Activated T-helper 17 cell treated with anti-CD3 and anti-CD28 coated beads, Interleukin-2, amount 50 U/mL, for 72 hours (primary cell): ENCODE measurements at places on chromosomes 6 and 20. TPM values are rescaled to one million over a fixed set of nuclear protein-coding genes. Genes with fewer than 3 reads are reported as not detected.
A peak's percentile ranks its signal among the peaks of the same experiment; 100 is the strongest.

- no peak for ATAC-seq
Measured at GRCh38 chr6:324116-324728, 31.9 kb downstream of the DUSP22 start.

Gene KHDC1
- 7.7 TPM for total RNA-seq

Gene ZC2HC1B
- not detected for total RNA-seq

- no peak for ATAC-seq
Measured at GRCh38 chr20:24816431-24816830, 132.6 kb upstream of the CST7 start.

DNA sequence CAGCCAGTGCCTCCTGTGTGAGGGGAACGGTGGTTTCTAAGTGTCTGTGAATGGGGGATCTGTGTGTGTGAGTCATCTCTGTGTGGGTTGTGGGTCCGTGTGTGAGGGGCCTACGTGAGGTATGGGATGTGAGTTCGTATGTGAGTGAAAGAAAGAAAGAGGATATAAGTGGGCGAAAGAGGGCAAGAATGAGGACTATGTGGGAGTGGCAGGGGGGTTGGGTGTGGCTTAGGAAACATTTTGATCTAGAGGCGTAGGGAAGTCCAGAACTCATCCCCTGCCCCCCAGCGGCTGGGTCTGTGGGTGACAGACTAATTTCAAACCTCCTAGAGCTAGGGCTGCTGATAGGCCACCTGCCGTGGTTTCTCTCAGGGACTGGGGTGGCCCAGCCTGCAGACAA, 35.5 kb downstream of the DHX35 start:
- peak; percentile 93 for ATAC-seq

Gene PROKR2
- total RNA-seq = not detected

DNA sequence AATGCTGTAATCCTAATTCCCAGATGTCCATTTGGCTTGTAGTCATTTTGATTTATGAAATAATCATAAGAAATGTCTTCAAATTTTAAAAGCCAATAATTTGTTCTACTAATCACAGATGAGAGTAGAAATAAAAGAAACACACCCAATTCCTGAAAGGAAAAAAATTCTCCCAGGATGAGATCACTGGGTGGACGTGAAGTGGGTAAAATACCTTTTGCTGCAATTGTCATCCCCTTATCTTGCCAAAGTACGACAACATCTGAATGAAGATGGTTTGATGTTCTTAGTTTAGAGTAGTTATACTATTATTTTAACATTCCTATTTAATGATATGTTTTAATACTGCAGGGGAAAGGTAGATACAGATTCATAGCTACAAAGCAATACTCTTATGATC, 33.7 kb downstream of the MTHFD1L start:
- no peak for ATAC-seq

Gene PGC
- total RNA-seq = not detected

- peak; percentile 14 for ATAC-seq
Measured at GRCh38 chr6:56852260-56853010, 102.5 kb upstream of the BEND6 start.

Gene SMPDL3A
- 0.29 TPM for total RNA-seq

DNA sequence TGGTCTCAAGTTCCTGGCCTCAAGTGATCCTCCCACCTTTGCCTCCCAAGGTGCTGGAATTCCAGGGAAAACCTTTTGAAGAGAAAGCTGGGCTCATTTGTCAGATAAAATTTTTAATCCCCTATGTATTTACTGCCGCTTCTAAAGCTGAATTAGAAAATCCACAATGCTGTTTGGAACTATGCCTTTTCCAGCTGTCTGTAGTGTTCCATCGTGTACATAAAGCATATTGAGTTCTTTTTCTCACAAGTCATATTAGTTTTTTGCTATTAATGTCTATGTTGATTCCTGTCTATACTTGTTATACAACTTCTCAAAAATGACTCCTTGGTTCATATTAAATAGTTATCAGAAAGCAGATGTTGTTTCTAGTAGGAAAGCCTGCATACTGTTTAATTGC, 47.1 kb downstream of the PEX7 start:
- ATAC-seq = no peak

DNA sequence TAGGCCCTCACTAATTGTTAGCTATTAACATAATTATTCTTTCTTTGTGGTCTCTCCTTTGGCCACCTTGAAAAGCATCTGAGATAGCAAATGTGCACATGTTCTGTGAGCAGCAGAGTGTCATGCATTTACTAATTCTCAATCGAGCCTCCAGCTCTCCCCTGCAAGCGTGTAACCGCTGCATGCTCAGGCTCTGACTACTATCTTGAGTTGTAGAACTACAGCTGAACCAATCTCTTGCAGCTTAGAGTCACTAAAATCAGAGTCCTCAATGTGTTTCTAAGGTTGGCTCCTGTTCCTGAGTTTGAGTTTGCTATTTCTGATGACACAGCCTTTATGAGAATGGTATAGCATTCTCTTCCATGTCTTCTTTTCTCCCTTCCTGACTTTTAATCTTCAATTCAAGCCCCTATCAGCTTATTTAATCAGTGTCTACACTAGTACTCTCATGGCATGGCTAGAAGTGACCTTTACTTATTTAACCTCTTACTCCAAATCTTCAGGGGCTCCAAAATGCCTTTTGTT, 65.5 kb downstream of the PPP1R3G start:
- ATAC-seq = no peak

Gene PROCR
- 1.8 TPM for total RNA-seq

Gene PTGIS
- 2.3 TPM for total RNA-seq

Gene PHACTR1
- 0.05 TPM for total RNA-seq

- ATAC-seq = no peak
Measured at GRCh38 chr6:129207832-129208231, 324.9 kb downstream of the LAMA2 start.

- ATAC-seq = no peak
Measured at GRCh38 chr20:43766385-43766784, 39.6 kb upstream of the GTSF1L start.

GRCh38 chr6:167858842-167859664, 32.3 kb downstream of the AFDN start:
- no peak for ATAC-seq

- ATAC-seq = no peak
Measured at GRCh38 chr6:168920289-168920688, 333.4 kb downstream of the THBS2 start.

GRCh38 chr6:108597572-108598304, 37.0 kb downstream of the FOXO3 start:
- peak; percentile 15 for ATAC-seq

DNA sequence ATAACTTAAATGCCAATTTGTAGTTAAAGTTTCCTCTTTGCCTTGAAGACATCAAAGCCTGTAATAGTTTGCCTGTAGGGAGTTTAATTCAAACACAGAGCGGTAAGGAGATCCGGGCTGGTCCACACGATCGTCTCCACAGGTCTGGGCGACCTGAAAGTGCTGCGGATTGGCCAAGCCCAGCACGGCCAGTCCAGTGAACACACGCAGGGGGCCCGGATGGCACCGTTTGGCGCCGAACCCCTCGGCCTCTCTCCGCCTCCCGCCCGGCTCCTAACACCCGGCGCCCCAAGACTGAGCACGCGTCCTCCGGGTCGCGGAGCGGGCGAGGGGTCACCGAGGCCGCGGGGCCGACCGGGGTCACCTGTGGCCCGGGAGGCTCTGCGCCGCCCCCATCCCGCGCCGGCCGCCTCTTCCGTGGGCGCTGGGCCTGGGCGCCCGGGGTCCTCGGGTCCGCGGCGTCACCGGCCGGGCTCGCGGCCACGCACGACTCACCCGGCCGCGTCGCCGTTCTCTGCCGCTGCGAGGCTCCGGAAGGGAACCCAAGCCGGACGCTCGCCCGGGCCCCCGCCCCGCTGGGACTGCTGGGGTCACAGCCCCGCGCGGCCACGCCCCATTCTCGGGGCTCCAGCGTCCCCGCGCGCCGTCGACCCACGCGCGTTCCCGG, 481 bp downstream of the SERPINB6 start:
- peak; percentile 88 for ATAC-seq

Gene C20orf144
- total RNA-seq = 0.26 TPM

DNA sequence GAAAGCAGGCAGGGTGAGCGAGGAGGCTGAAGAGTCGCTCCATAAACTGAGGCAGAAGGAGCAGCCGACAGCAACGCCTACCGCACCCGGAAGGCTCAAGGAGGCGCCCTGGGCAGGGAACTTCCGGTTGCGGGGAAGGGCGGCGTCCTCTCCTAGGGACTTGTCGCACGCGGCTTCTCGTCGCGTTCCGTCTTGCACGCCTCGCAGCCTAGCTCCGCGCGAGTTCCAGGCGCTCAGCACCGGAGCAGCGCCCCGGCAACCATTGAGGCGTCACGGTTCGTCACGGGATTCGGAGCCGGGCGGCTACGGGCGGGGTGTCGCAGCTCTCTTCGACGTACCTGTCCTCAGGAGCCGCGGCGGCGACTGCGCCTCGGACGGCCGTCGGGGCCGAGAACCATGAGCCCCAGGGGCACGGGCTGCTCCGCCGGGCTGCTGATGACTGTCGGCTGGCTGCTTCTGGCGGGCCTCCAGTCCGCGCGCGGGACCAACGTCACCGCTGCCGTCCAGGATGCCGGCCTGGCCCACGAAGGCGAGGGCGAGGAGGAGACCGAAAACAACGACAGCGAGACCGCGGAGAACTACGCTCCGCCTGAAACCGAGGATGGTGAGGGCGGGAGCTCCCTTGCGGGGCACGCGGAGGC, at the start of gene SPACA1:
Gene SPACA1 (plus strand): TSS at position 332 of the 641 bp plus-strand sequence. CDS start 65 bp downstream, at position 397.
- ATAC-seq = no peak

DNA sequence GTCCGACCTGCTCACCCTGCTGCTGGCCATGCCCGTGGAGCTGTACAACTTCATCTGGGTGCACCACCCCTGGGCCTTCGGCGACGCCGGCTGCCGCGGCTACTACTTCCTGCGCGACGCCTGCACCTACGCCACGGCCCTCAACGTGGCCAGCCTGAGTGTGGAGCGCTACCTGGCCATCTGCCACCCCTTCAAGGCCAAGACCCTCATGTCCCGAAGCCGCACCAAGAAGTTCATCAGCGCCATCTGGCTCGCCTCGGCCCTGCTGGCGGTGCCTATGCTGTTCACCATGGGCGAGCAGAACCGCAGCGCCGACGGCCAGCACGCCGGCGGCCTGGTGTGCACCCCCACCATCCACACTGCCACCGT, 885 bp downstream of the NTSR1 start:
- no peak for ATAC-seq

Gene TREM1
- not detected for total RNA-seq

DNA sequence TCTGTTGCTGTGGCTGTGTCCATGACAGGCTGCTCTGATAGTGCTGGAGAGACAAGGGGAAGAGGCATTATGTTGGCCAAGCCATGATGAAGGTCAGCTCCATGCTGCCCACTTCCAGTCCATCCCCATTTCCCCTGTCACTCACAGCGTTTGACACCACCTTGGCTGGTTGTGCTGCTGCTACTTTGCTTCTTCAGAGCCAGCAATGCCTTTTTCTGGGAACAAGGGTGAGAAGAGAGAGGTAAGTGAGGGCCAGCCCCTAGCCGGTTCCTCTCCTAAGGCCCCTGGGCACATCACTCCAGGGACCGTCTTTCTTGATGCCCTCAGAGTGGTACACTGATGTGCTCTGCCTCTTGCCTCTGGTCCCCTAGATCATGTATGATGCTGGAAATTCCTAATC, 2.0 kb downstream of the NELFE start:
- no peak for ATAC-seq

GRCh38 chr20:38246357-38247165, 14.0 kb downstream of the KIAA1755 start:
- ATAC-seq = no peak

Gene SRSF3
- total RNA-seq = 473 TPM

Gene POU5F1
- not detected for total RNA-seq

DNA sequence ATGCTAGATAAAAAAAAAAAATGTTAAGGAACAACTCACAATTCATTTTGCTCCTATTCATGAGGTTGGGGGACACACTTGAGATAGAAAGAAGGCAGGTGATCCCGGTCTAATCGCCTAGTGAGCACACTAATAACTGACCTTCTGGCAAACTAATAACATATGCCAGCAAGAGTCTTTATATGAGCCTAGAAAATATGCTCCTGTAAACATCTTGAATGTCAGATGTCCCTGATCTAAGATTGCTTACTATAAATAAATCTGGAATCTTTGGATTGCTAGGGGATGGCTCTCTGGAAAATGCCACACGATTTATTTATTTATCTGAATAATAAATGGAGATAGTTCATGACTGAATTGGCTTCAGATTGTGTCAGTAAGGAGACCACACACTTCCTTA, 821.9 kb downstream of the GRIK2 start:
- ATAC-seq = no peak

GRCh38 chr6:15507221-15507620, 155.6 kb downstream of the DTNBP1 start:
- ATAC-seq = no peak

DNA sequence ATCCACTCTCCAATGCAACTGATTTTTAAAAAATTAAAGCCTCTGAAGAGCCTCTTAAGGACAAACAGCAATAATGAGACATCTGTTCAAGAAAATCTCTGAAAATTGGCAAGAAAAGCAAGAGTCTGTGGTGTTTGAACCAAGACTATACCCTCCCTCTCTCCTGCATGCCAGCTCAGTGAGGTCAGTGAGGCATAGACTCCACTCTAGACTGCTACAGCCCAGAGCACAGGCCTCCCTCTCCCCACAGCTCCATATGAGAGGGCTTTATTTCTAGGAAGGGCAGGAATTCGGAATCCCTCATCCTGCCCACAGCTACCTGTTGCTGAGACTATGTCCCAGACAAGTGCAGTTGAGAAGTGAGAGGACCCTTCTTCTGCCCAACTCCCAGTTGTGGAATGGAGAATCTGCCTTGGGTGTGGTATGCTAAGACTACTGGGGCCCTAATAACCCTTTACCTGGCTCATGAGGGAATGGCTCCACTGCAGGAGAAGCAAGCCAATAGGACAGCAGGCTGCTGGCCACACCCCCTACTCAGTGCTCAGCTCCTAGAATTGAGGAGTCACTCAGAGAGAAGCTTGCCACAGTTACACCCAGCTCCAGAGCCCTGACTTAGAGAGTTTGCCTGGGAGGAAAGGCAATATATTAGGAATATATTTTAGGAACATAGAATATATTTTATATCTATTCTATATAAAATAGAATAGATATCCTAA, 22.7 kb upstream of the HLA-DQA1 start:
- ATAC-seq = no peak

DNA sequence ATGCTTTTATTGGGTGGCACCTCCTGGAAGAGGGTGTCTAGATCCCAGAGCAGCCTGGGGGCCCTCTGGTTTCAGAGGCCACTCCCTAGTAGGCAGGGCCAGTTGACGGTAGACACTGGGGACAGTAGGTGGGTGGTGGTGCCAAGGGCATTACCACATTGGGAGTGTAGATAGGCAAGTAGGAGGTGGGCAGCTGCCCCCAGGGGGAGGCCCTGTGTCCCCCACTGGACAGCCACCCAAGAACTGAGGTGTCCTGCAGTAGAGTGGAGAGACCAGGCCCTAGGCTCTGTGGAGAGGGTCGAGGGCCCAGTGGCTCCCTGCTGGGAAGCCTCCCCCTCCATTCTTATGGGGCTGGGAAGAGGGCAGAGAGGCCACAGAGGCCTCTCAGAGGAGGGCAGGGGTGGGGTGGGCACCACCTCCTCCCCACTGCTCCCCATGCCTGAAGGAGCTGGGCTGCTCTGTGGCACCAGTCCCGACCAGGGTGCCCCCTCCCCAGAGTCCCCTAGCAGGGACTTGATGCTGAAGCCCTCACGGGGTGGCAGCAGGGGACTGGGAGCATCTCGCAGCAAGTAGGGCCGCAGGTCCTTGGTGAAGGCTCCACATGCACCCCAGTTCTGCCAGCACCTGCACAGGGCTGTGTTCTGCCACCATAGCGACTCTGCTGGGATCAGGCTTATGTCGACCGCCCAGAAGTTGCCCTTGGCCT, 305.0 kb upstream of the KCNQ5 start:
- ATAC-seq = no peak
